ENCODE measurements at places on chromosomes 3 and 15.

GRCh38 chr3:28103861-28104260, 137.6 kb upstream of the CMC1 start:
- no peak for DNase-seq

GRCh38 chr15:45393851-45394250, 15.5 kb upstream of the GATM start:
- peak; percentile 32 for DNase-seq

DNA sequence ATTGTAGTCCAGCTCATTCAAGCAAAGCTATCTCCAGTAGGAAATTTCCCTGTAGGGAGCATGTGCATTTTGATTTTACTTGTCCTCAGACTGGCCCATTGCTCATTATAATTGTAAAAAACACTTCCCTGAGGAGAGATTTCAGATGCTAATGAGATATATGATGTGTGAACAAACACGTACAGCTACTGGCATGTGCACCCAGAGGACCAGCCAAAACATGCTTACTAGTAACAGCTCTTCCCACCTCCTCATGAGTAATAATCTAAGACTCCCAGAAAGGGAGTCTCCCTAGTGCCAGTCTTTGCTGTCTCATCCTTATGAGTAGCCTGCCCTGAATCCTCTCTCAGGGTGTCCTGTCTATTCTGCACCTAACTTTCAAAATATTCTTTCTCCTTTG, 43.4 kb downstream of the FBXO22 start:
- DNase-seq, result peak; percentile 74

GRCh38 chr3:37569991-37570390, 291.7 kb upstream of the CTDSPL start:
- no peak for DNase-seq

DNA sequence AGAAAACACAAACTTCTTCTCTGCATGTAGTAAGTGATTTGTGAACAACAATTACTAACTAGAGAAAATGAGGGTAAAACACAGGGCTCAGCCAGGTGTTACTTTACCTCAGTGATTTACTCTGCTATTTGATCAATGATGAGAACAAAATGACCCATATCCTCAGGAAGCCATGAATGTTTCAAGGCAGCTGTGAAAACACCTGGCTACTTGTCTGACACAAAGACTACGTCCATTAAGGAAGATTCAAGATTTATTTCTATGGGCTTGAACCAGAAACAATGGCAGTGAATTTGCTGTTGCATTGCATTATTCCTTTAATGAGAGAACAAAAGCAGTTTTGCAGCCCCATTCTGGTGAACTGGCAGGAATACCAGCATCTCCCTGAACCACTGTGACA, 374.6 kb upstream of the ARL6 start:
- DNase-seq, result no peak

DNA sequence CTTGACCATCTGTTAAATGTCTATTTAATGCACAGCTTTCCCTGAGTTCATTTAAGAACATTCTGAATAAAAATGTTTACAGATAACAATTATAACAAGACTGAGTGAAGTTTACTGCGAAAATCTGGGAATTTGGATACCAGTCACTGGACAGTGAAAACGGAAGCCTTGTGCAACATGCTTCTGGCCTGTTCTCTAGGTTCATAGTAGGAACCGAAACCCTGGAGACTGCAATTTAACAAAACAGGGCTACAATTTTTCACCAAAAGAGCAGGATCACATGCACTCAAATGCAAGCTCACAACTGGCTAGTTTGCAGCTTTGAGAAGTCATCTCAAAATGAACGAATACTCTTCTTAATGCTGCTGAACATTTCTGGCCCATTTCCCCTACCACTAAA, 435.9 kb downstream of the NR2F2 start:
- DNase-seq, result no peak

- no peak for DNase-seq
Observed at GRCh38 chr15:39616731-39617455, 36.0 kb downstream of the THBS1 start.

DNA sequence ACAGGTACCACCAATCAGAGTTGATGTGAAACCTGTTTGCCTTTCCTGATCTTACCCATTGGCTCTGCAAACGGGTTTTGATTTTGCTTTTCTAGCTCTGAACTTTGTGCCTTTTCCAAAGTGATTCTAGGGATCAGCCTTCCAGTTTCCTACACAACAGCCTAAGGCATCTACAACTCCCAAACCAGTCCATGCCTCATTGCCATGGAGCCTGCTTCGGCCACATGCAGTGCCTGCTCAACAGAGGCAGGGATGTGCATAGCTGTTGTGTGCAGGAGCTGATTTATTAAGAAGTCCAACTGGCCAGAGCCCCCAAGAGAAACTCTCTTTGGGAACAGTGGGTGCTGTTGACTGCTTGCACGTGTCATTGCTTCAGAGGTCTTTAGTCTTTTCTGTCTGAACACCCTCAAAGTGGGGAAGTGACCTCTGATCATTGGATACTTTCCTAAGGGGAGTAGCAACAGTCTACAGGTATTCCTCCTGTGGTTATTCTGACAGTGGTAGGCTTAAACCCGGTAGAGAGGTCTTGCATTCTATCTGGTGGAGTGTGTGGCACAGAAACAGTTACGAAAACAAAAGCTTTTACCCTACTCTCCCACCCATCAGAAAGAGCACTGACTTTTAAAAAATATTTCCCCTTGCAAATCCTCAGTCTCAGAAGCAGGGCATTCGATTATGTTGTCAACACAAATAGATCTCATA, 36.6 kb upstream of the THSD4 start:
- no peak for DNase-seq
